NAMALWA (cell line): ENCODE measurements at places on chromosomes 12 and 14.

GRCh38 chr14:44149597-44149996 lies 357.5 kb downstream of the FSCB start:
- peak; percentile 14 for DNase-seq

GRCh38 chr14:91961297-91962220 lies 14.1 kb upstream of the FBLN5 start:
- no peak for DNase-seq

- no peak for DNase-seq
Measured at GRCh38 chr12:122848471-122849351, 13.5 kb downstream of the HIP1R start.

DNA sequence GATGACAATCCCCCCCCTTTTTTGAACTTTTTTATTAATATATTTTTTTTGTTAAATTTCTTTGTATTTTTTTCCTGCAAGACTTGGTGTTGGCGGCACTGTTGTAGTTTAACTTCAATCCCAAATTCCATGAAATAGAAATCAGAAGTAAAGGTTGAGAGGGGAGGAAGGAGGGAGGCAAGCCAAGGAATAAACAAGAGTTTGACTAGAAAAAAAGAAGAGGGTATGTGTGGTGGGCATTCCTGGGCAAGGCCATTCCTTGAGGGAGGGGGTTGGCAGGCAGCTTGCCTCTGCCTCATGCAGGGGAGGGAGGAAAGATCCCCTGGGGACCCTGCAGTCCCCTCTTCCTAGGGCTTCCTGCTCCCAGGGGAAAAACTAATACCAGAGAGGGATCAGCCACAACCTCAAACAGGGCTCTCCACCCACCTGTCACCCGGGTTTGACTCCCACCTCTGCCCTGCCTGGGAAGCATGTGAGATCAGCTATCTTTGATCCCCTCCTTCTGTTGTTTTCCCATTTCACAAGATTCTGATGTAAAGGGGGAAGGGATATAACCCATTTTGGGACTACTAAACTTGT lies 519 bp upstream of the AP1G2 start:
- no peak for DNase-seq

DNA sequence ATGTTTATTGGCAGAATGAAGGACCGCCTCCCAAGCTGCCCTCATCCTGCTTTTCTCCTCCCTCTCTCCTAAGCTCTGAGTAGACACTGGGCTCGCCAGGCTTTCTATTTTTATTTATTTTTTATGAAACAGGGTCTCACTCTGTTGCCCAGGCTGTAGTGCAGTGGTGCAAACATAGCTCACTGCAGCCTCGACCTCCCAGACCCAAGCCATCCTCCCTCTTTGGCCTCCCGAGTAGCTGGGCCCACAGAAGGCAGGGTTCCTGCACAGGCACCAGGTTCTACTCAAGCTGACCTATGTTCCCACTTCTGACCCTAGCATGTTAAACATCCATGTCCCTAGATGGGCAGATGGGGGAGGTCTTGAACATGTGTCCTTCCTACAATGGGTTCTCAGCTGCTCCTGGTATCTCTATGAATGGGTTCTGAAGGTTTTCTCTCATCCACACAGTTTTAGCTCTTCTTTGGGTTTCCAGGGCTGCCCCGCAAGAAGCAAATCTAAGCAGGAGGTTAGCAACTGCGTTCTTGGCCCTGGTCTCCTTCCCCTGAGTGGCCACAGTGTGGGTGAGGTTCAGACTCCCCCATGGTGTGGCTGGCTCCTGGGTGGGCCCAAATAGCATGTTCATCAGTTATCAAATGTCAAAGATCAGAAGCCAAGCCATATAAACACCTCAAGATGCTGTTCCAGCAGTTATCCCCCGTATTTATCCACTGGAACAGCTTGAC lies 167.3 kb downstream of the ZFP36L1 start:
- no peak for DNase-seq

- DNase-seq, result no peak
Measured at GRCh38 chr14:71143381-71144290, 236.4 kb downstream of the PCNX1 start.

GRCh38 chr12:78018939-78019338 lies 188.2 kb downstream of the NAV3 start:
- no peak for DNase-seq

DNA sequence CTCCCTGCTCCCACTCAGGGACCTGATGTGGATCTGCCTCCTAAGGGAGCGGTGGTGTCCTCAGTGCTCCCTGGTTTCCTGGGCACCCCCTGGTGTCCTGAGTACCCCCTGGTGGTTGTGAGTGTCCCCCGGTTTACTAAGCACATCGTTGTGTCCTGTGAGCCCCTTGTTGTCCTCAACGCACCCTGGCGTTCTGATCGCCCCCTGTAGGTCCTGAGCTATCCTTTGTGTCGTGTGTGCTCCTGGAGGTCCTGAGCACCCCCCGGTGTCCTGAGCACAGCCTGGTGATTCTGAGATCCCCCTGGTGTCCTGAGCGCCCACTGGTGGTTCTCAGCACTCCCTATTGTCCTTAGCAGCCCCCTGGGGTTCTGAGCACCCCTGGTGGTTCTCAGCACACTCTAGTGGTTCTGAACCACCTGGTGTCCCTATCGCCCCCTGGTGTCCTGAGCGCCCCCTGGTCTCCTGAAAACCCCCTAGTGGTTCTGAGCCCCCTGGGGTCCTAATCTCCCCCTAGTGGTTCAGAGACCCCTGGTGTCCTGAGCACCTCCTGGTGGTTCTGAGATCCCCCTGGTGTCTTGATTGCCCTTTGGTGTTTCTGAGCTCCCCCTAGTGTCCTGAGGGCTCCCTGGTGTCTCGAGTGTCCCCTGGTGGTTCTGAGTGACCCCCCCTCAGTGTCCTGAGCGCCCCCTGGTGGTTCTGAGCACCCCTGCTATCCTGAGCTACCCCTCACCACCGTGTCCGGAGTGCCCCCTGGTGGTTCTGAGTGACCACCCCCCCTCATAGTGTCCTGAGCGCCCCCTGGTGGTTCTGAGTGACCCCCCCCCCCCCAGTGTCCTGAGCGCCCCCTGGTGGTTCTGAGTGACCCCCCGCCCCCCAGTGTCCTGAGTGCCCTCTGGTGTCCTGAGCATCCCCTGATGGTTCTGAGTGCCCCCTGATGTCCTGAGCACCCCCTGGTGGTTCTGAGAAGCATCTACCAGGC lies 615.1 kb downstream of the TMEM121 start:
- DNase-seq, result peak; percentile 78

DNA sequence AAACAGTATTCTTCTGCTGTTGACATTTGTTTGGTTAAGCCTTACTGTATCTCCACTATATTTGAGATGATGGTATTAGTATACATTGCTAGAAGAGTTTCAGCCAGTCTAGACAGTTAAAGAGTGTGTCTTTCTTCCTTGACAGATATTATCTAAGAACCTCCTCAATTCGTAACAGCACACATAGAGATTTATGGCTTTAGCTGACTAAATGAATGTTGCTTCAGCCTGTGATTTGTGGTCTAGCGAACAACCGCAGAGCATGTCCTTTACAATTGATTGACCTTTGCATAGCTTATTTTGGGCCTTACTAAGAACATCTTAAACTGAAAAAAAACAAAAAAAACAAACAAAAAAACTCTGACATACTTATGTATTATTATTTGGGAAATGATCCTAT lies 122.2 kb downstream of the DAAM1 start:
- no peak for DNase-seq

GRCh38 chr14:80955416-80955941 lies at the start of gene TSHR:
Gene TSHR, plus strand, starts transcription at chr14:80955621. Its CDS starts 60 bp downstream, at chr14:80955681.
- no peak for DNase-seq

GRCh38 chr14:55715889-55716288 lies 135.9 kb downstream of the KTN1 start:
- DNase-seq, result peak; percentile 6

DNA sequence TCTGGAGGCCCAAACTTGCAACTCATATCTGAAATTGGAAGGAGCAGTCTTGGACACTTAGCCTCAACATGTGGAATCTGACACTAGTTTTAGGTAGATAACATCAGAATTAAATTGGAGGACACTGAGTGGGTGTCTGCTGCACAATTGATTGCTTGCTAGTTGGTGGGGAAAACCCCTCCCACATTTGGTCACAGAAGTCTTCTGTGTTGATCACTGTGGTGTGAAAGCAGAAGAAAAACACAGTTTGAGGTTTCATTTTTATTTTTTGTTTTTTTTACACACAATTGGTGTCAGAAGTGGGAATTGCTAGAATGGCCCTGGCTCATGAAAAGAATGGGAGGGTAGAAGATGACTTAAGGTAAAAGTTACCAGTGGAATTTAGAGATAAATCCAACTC lies 78.0 kb upstream of the CD163 start:
- no peak for DNase-seq

DNA sequence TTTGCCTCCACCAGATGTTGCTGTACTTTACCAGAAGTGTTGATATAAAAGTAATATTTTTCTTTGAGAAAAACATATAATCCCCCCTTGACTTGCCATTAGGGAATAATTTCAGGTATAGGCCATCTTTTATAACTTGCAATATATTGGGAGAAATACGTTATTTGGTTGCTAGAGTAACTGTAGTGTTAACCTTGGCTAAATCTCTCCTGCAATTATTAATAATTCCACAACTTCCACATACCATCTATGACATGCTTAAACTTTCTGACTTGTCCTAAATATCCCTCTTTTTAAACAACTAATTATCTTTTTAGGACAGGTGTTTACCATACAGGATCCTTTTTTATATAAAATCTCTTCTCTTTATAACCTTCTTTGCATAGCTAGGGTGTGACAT lies 1048.2 kb downstream of the SLC16A7 start:
- no peak for DNase-seq

GRCh38 chr14:100416921-100417860 lies 94.1 kb downstream of the SLC25A47 start:
- no peak for DNase-seq

DNA sequence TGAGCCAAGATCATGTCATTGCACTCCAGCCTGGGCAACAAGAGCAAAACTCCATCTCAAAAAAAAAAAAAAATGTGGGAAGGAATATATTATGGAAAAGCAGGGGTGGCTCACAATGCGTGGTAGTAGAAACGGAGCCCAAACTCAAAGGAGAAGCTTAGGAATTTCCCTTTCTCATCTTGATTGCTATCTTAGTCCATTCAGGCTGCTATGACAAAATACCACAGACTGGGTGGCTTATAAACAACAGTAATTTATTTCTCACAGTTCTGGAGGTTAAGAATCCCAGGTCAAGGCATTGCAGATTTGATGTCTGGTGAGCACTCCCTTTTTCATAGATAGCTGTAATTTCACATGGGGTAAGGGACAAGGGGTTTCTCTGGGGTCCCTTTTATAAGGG lies 153.8 kb upstream of the KRR1 start:
- DNase-seq, result no peak

- DNase-seq, result peak; percentile 64
Measured at GRCh38 chr12:69388371-69388770, 28.8 kb downstream of the YEATS4 start.

DNA sequence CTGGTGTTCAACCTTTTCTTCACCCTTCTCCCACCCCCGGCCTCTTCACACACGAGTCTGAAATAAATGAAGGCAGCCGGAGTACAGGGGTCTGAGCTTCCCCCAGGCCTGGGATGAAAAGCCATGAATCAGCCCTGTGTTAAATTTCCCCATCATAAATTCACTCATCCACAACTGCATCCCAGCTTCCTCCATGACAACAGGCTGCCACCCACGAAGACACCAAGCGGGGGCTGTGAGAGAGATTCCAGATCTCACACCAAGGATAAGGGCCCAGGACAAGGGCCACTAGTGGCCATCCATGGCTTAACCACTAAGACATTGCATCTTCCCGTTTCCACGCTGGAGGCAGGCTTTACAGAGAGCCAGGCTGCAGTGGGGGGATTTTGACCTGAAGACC lies 93.9 kb upstream of the NCOR2 start:
- no peak for DNase-seq

DNA sequence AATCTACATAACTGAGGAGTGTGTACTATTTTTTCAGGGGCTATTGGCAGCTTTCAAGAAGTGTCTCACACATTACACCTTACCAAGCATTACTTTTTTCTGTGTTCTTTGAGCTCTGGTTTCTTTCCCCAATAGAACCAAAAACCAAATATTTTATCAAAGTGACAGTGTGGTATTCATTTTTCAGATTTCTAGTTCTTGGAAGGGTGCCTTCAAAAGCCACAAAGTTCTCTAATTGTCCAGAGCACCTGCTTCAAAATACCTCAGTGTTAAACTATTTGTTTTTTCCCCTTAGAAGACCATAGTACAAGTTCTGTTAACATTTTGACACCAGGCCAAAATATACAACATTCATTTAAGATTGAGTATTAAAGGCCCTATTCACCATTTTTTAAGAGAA lies 515.7 kb downstream of the ETNK1 start:
- DNase-seq, result no peak

GRCh38 chr12:76399040-76399439 lies 50.8 kb upstream of the BBS10 start:
- DNase-seq, result no peak

DNA sequence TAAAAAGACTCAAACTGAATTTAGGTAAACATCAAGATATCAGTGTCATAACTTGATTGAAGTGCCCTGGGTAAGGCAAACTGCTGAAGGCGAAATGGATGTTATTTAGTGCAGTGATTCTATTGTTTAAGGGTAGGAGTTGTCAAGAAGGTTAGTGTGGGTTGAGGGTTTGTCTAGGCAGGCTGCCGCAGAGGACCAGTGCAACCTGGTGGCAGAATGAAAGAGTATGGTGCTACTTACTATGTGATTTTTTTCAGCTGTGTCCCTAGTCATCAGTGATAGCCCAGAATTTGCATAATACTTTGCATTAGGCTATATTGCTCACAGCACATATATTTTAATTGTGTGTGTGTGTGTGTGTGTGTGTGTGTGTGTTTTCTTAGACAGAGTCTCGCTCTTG lies 1127.0 kb downstream of the GALC start:
- no peak for DNase-seq

DNA sequence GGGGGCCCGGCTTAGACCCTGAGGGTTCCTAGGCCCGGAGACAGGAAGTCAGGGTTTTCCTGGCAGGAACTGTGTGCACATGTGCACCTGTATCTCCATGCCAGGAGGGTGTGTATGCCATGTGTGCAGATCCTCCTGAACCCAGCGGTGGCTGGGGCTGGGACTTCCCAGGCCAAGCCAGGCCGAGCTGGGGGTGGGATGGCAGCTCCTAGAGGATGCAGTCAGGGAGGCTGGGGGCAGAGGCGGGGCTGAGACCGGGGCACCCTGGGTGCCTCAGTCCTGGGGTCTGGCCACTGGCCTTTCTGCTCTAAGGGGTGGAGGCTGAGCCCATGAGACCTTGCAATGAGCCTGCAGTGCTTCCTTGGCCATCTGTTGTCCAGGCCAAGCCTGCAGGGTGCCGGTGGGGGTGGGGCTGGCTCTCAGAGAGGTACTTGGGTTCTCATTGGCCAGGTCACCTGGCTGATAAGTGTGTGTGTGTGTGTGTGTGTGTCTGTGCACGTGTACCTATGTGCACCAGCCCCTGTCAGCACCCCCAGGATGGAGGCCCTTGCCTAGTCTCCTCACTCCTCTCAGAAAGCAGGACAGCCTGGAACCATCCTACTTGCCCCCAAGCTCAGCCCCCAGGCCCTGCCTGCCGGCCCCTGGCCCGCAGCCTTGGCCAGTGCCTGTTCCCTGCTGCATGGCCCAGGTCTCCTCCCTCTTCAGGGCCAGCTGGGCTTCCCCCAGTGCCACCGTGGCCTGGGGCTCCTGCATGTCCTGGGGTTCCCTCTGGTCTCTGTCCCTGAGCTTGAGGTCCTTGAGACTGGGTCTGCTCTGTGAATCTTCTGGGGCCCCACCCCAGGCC lies 10.6 kb upstream of the TNFAIP2 start:
- DNase-seq, result no peak

- no peak for DNase-seq
Measured at GRCh38 chr12:123748161-123748560, 13.9 kb upstream of the DNAH10 start.

- DNase-seq, result no peak
Measured at GRCh38 chr12:104049903-104050356, at the start of gene GLT8D2. Gene GLT8D2, minus strand, starts transcription at chr12:104050187. Its CDS starts 30,539 bp downstream, at chr12:104019648.

GRCh38 chr14:99463974-99464373 lies 16.7 kb downstream of the SETD3 start:
- DNase-seq, result no peak
